ENCODE measurements at places on chromosomes 6 and 20. TPM values are rescaled to one million over a fixed set of nuclear protein-coding genes. Genes with fewer than 3 reads are reported as not detected.

Gene CLVS2
- not detected for polyA plus RNA-seq

DNA sequence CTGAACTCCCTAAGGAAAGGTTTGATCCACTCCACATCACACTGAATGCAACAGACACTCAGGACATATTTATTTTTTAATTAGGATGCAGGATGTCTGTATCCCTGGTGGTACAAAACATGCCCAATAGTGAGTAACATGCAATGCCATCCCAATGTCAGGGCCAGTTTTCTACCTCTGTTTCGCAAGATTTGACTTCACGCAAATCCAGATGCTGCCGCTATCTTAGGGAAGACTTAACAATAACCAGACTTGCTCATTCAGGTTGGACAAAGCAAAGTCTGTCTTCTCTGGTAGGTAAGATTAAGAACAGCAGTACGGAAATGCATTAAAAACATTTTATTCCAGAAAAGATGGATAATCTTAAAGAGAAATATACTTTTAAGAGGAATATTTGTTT, 103.1 kb downstream of the TASP1 start:
- no peaks in the 10 kb centered on the region for H3K4me1 ChIP-seq
- no peaks in the 10 kb centered on the region for H3K27me3 ChIP-seq
- no peak overlapping the region for H3K27ac ChIP-seq
- H3K4me3 ChIP-seq = no peak overlapping the region
- no peaks in the 10 kb centered on the region for H3K36me3 ChIP-seq

Gene KIFC1
- polyA plus RNA-seq = 0.39 TPM

Gene PXDC1
- not detected for polyA plus RNA-seq

GRCh38 chr6:142725024-142725770, 219.8 kb downstream of the HIVEP2 start:
- no peaks in the 10 kb centered on the region for H3K36me3 ChIP-seq
- no peak overlapping the region for H3K4me3 ChIP-seq
- H3K27me3 ChIP-seq = no peaks in the 10 kb centered on the region
- peaks cover 10% of the 10 kb centered on the region for H3K4me1 ChIP-seq

GRCh38 chr20:64188682-64189529, 24.7 kb downstream of the MYT1 start:
- no peak overlapping the region for H3K4me3 ChIP-seq
- no peaks in the 10 kb centered on the region for H3K4me1 ChIP-seq
- peaks cover 7% of the 10 kb centered on the region for H3K27me3 ChIP-seq
- DNase-seq = no peak

DNA sequence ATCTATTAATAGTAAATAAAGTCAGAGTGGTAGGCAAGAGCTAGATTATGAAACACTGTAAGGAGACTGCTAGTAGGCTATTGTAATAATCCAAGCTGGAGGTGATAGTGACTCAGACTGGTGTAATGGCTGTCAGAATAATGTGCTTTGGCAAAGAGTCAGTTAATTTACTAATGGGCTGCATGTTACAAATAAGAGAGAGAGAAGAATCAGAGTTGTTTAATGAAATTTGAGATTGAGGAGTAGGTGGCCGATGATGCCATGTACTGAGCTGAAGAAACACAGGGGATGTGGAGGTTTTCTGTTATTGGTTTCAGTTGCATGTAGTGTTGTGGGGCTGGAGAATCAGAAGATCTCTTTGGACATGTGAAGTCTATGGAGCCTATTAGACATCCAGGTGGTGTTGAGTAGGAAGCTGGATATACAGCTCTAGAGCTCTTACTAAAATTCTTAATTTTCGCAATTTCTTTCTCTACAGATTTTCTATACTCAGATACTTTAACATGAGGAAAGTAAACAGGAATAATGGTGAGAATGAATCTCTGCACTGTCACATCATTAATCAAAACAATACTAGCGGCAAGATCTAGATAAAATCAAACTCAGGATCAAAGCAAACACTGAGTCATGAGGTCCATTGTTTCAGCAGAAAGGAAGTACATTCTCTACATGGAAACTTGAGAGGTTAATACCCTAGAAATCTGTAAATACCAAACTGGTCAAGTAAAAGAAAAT, 167.7 kb downstream of the SIM1 start:
- no peaks in the 10 kb centered on the region for H3K36me3 ChIP-seq
- H3K4me1 ChIP-seq = no peaks in the 10 kb centered on the region
- no peak overlapping the region for H3K4me3 ChIP-seq
- H3K27ac ChIP-seq = no peak overlapping the region
- H3K27me3 ChIP-seq = no peaks in the 10 kb centered on the region
- DNase-seq = no peak

GRCh38 chr20:51569815-51570738, 27.6 kb upstream of the NFATC2 start:
- no peak for DNase-seq
- no peaks in the 10 kb centered on the region for H3K4me1 ChIP-seq
- H3K4me3 ChIP-seq = no peak overlapping the region
- no peaks in the 10 kb centered on the region for H3K27me3 ChIP-seq
- H3K27ac ChIP-seq = no peak overlapping the region

GRCh38 chr6:20658516-20658915, 124.3 kb downstream of the CDKAL1 start:
- H3K27me3 ChIP-seq = no peaks in the 10 kb centered on the region
- DNase-seq = no peak
- H3K4me1 ChIP-seq = no peaks in the 10 kb centered on the region
- H3K4me3 ChIP-seq = no peak overlapping the region

DNA sequence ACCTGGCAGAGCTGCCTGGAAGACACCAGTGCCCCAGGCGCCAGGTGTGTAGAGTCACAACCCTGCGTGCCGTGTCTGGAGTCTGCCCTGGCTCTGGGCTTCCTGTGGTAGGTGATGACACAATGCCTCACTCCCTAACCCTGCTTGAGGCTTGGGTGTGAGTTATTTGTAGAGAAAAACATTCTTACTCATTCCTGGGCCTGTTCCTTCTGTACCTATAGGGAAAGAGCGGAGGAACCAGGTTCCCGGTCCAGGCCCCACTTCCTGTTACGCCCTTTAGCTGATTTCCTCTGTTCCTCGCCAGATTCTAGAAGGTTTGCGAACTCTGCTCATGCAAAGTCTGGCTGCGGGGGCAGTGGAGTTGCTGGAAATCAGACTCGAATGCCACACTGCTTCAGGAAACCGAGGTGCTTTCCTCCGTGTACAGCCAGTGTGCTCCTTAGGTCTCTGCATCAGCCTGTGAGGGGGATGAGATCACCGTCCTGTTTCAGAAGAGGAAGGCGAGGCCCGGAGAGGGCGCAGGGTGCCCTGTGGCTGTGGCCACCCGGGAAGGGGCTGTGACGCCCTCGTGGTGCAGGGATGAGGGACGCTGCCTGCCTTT, 67.1 kb upstream of the DUSP22 start:
- no peaks in the 10 kb centered on the region for H3K27me3 ChIP-seq
- DNase-seq = peak; percentile 17
- H3K27ac ChIP-seq = no peak overlapping the region
- H3K4me1 ChIP-seq = peaks cover 16% of the 10 kb centered on the region
- H3K36me3 ChIP-seq = no peaks in the 10 kb centered on the region

GRCh38 chr6:71199736-71200135, 88.9 kb upstream of the OGFRL1 start:
- H3K4me1 ChIP-seq = no peaks in the 10 kb centered on the region
- no peaks in the 10 kb centered on the region for H3K36me3 ChIP-seq

DNA sequence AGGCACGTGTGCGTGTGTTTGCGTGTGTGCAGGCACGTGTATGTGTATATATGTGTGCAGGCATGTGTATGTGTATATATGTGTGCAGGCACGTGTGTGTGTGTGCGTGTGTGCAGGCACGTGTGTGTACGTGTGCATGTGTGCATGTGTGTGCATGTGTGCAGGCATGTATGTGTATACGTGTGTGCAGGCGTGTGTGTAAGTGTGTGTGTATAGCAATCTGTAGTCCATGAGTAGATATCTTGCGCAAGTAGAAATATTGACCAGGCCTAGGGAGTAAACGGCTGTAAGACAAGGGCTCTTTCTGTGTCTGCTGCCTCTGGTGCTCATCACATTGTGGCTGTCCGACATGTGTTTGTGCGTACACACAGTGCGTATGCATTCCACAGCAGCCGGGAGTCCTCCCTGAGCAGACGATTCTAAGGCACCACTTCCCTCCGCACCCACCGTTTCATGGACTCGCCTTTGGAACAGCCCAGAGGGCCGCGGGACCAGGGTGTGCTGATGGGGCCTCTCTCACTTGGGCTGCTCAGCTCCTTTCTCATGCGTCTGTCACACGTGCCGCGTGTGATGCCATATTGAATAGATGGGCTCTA, 167.6 kb downstream of the ERMARD start:
- H3K36me3 ChIP-seq = no peaks in the 10 kb centered on the region
- no peak for DNase-seq
- no peaks in the 10 kb centered on the region for H3K4me1 ChIP-seq
- H3K27ac ChIP-seq = no peak overlapping the region
- H3K4me3 ChIP-seq = no peak overlapping the region

GRCh38 chr6:127635091-127635490, 58.1 kb downstream of the C6orf58 start:
- H3K4me3 ChIP-seq = no peak overlapping the region
- no peaks in the 10 kb centered on the region for H3K4me1 ChIP-seq
- H3K36me3 ChIP-seq = no peaks in the 10 kb centered on the region
- H3K27me3 ChIP-seq = no peaks in the 10 kb centered on the region

DNA sequence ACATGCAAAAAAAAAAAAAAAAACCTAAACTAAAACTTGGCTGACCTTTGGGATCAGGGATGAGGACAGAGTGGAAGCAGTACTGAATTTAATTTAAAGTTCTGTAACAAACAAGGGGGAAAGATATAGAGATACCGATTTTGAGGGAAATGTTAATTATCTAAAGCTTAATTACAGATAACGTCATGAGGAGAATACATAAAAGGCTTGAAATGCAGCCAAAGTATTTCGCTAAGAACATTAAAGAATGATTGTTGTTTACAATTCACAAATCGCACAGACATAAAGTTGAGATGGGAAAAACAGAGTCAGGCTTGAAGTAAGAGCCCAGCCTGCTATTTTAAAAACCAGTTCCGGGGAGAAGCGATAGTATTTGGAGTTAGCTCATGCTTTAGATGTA, 208.0 kb upstream of the SASH1 start:
- no peak for DNase-seq
- H3K36me3 ChIP-seq = no peaks in the 10 kb centered on the region
- no peak overlapping the region for H3K4me3 ChIP-seq
- H3K4me1 ChIP-seq = no peaks in the 10 kb centered on the region
- no peaks in the 10 kb centered on the region for H3K27me3 ChIP-seq
- no peak overlapping the region for H3K27ac ChIP-seq

Gene RSPO4
- polyA plus RNA-seq = not detected

DNA sequence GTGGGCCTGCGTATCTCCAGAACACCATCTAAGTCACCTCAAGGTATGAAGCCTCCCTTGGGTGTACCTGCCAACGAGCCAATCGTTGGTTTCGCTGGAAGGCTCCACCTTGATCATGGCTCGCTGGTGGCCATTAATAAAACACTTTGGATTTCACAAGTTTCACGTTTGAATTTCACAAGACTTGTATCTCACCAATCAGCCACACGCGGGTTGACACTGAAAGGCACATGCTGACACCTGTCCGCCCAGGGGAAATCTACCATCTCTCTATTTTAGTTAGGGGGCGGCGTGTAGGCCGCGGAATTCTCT, 586 bp upstream of the HMGA1 start:
- H3K4me1 ChIP-seq = peaks cover 27% of the 10 kb centered on the region
- DNase-seq = peak; percentile 75
- peak overlapping the region; percentile 78 for H3K4me3 ChIP-seq
- H3K27me3 ChIP-seq = no peaks in the 10 kb centered on the region
- peaks cover 3% of the 10 kb centered on the region for H3K36me3 ChIP-seq

Gene VEGFA
- not detected for polyA plus RNA-seq

Gene ARHGAP18
- polyA plus RNA-seq = 5.8 TPM

GRCh38 chr6:149445573-149445972, 39.2 kb downstream of the ZC3H12D start:
- H3K27ac ChIP-seq = no peak overlapping the region
- H3K4me1 ChIP-seq = no peaks in the 10 kb centered on the region

GRCh38 chr20:36086767-36087166, 67.8 kb upstream of the EPB41L1 start:
- H3K4me3 ChIP-seq = no peak overlapping the region
- peaks cover 7% of the 10 kb centered on the region for H3K27me3 ChIP-seq
- peaks cover 3% of the 10 kb centered on the region for H3K4me1 ChIP-seq
- H3K36me3 ChIP-seq = no peaks in the 10 kb centered on the region

DNA sequence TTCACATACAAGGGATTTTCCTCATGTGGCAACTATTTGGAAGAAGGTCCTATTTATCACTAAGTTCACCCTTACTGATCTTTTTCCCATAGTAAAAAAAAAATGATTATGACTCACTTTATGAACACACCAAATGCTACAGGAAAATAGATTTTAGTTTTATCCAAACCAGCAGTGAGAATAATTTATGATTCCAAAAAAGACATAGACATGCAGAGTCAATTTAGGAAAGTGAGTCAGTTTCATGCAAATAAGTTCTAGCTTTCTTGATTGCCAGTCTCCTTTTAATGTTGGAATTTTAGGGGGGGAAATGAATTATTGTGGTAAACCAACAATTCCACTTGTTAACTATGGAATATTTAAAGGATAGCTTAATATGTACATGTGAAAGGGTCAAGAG, 64.0 kb upstream of the RNF146 start:
- H3K27ac ChIP-seq = no peak overlapping the region
- H3K27me3 ChIP-seq = no peaks in the 10 kb centered on the region
- no peak overlapping the region for H3K4me3 ChIP-seq

GRCh38 chr6:22149501-22150367, 147.1 kb downstream of the PRL start:
- no peak overlapping the region for H3K27ac ChIP-seq
- DNase-seq = no peak
- H3K4me1 ChIP-seq = peaks cover 5% of the 10 kb centered on the region

Gene PHF20
- 124 TPM for polyA plus RNA-seq

All from CD8-positive, alpha-beta memory T cell (primary cell).